Spleen (tissue), 13 donors: ENCODE measurements at places on chromosomes 16 and 17. TPM values are rescaled to one million over a fixed set of nuclear protein-coding genes. Genes with fewer than 3 reads are reported as not detected.

NETO2 gene
- total RNA-seq, result 30.5 TPM

KRTAP1-1 gene
- not detected for total RNA-seq

TP53TG3D gene
- not detected for total RNA-seq

GRCh38 chr16:17350207-17350606 lies 120.6 kb downstream of the XYLT1 start:
- DNase-seq, result peak; percentile 61

SCGB1C2 gene
- not detected for total RNA-seq

DNA sequence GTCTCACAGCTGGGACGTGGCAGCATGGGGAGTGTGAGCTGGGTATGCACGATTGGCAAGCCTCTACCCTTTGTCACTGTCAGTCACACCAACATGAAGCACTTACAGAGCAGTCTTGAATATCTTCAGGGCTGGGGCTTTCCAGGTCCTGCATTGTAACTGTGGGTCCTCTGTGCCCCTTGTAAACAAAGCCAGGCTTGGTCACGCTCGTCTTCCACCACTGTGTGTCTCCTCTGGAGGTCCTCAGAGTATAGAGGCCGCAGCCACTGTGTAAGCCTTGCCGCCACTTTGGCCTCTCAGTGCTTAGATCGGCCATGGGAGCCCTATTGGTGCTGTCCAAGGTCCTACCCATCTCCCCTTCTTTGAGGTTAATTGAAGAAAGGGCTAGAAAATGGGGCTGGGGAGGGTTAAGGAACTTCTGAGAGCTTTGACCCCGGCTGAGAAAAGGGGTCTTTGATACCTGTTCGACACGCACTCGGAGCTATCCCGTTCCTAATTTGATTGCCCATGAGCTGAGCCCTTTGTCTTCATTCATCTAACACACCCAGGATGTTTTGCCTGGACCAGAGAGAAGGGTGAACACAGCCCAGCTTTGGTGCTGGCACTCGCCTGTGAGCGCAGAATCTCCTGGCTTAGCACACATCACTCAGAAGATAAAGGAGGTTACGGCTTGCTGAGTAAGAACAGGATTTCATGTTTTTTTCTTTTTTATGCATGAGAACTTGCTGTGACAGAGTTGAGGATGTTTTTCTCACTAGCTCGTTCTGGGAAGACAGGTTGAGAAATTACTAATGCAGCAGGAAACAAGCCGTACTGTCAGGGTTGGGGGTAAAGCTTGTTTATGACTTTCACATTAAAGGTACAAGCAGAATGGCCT lies 267.9 kb downstream of the CPPED1 start:
- DNase-seq, result no peak

DNA sequence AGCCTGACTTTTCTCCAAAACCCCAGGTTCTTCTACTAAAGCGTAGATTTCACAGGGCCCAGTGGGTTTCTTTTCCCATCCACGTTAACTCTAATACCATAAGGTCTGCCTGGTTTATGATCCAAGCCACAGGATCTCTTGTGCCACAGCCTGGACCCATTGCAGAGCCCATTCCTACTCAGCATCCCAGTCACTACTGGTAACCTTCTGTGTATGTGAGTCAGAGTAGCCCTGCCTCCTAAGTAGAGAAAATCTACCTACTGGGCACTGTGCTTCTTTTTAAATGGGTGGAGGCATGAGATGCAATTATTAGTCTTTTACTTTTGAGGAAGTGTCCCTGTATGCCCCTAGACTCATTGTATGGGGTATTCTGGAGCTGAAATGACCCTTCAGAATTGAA lies 13.5 kb downstream of the CCL11 start:
- DNase-seq, result no peak

ZCCHC14 gene
- total RNA-seq, result 11.4 TPM

TERB1 gene
- total RNA-seq, result not detected

GRCh38 chr16:54422159-54422558 lies 135.6 kb upstream of the IRX3 start:
- DNase-seq, result no peak
